Fibroblast of upper back skin (primary cell): ENCODE measurements at places on chromosomes 13 and 19.

- no peak for DNase-seq
Measured at GRCh38 chr13:46553521-46553885, 533 bp downstream of the LRCH1 start.

DNA sequence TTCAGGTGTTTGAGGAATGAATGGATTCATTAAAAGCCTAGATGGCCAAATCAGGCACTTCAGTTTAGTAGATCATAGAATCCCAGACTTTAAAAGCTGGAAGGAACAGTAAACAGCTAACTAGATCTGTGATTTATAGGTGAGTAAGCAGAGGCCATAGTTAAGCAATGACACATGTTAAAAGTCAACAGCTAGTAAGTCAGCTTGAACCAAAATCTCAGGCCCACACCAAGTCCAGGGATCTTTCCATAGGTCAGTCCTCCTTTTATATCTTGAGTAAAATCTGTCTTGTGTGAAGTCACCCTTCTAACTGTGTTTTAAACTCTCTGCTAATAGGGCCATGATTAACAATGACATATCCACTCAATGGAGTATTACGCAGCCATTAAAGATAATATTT is 275.5 kb upstream of the SOX21 start:
- no peak for DNase-seq

GRCh38 chr19:33434886-33435705 is 61.6 kb downstream of the CEBPG start:
- DNase-seq: peak; percentile 40

DNA sequence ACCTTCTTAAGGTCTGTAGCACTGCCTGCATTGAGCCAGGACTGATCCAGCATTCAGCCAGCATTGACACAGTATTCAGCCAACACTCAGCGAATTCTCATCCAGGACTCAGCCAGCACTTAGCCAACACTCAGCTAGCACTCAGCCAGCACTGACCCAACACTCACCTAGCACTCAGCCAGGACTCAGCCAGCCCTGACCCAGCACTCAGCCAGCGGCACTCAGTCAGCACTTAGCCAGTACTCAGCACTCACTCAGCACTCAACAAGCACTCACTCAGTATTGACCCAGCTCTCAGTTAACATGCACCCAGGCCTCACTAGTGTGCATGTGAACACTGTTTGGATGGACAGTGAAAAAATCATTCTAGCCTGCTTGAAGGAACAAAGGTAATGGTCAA is 55.0 kb downstream of the TSHZ3 start:
- DNase-seq: no peak

DNA sequence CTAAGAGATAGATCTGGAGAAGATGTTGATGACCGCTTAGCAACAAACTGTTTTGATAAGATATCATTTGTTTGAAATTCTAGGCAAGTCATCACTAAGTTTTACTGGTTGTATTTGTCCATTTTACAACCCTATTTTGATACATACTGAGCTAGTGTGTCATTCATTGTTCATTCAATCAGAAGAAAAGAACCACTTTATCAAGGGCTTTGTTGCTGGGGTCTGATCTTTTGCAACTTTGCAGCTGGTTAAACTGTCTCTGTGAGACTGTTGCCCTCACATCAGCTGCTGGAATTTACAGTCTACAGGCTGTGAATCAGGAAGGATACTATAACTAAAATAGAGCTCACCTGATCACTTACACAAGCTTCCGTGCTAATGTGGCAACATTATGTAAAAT is 290.5 kb downstream of the RFC3 start:
- peak; percentile 28 for DNase-seq

GRCh38 chr19:48558018-48558684 is 6.2 kb downstream of the SULT2B1 start:
- DNase-seq: peak; percentile 31

DNA sequence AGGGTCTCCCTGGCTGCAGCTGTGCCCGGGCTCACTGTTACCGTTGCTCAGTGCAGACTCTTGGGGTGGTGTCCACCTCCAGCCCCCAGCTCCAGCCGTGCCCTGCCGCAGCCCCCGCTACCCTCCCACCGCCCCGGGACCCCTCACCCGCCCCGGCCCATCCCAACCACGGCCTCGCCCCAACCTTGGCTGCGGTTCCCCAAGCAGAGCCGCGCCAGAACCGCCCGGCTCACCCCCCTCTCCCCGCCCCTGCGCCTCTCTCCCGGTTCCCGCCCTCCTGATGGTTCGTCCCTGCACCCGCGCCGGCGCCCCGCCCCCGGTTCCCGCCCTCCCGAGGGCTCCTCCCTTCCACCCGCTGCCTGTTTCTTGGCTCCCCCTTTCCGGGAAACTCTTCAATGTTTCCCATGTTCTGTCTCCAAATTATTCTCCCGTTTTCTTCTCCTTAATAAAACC is 40.3 kb downstream of the ANKRD10 start:
- DNase-seq: peak; percentile 65

GRCh38 chr13:33184530-33184929 is 101.0 kb downstream of the STARD13 start:
- no peak for DNase-seq

GRCh38 chr13:107834717-107835116 is 380.6 kb downstream of the LIG4 start:
- peak; percentile 6 for DNase-seq

DNA sequence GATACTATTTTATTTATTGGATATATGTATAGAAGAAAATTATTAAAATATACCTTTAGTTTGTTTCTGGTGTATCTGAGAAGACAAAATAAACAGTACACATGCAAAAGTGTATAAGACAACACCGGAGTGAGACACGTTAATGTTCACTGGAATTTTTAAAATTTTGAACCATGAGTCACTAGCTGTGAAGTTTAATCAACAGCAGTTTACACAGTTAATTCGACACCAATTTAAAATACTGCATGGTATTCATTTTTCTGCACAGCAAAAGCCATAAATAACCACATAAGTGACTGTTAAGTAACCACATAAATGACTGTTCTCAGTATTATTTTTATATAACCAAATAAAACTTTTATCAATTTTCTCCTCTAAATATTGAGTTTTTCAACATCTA is 418.7 kb upstream of the NBEA start:
- DNase-seq: no peak
